ENCODE measurements at places on chromosomes 6 and 20.

GRCh38 chr6:132054525-132054924 lies 103.4 kb upstream of the CCN2 start:
- DNase-seq, result no peak

- DNase-seq, result no peak
These were observed 762 bp upstream of the TCEA2 start for GRCh38 chr20:64062276-64062595.

GRCh38 chr6:151101161-151101815 lies 138.5 kb upstream of the AKAP12 start:
- DNase-seq, result no peak

- no peak for DNase-seq
These were observed 77.1 kb downstream of the NINL start for GRCh38 chr20:25508083-25508770.

DNA sequence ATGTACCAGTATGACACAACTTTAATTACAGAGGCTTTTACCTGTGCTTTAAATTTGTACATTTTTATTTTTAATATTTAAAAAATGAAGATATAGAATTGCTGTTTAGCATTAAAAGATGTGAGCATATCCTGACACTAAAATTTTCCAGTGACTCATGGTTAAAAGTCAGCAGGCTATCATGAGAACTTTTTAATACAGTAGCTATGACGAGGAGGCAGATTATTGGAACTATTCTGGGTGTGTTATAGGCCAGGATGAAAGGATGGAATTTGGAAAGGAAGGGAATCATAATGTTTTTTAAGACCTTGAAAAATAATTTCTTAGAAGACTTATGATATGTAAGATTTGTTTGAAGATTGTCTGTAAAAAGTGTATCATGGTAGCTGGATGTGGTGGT lies 91.0 kb downstream of the GFRA4 start:
- no peak for DNase-seq

- DNase-seq, result no peak
These were observed 234.7 kb upstream of the SASH1 start for GRCh38 chr6:148107911-148108310.

- no peak for DNase-seq
These were observed 81.3 kb downstream of the VEGFA start for GRCh38 chr6:43851204-43851865.

GRCh38 chr6:55992546-55992945 lies 117.2 kb upstream of the BMP5 start:
- no peak for DNase-seq

- DNase-seq, result no peak
These were observed 2.1 kb downstream of the SERAC1 start for GRCh38 chr6:158165919-158166416.

DNA sequence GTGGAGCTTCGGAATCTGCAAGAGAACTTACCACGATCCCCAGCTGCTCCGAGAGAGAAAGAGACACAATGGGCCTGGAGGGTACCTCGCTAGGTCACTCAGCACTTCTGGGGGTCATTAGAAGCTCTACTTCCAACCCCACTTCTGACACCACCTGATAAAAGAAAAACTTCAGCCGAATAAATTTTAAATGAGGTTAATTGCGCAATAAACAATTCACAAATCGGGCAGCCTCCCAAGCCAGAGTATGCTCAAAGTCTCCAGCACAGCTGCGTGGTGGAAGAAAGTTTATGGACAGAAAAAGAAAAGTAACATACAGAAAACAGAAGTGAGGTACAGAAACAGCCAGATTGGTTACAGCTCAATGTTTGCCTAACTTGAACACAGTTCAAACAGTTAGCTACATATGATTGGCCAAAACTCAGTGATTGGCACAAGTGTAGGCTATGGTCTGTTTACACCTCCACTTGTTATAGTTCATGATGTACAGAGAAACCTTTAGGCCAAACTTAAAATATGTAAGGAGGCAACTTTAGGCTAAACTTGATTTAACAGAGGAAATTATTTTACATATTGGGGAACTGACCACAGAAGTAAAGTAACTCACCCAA lies 52.6 kb downstream of the COL11A2 start:
- no peak for DNase-seq

GRCh38 chr6:122075084-122075838 lies 324.2 kb upstream of the HSF2 start:
- no peak for DNase-seq

GRCh38 chr20:20795119-20795518 lies 82.7 kb upstream of the RALGAPA2 start:
- DNase-seq, result no peak

GRCh38 chr6:151284548-151285017 lies 44.8 kb downstream of the AKAP12 start:
- no peak for DNase-seq

DNA sequence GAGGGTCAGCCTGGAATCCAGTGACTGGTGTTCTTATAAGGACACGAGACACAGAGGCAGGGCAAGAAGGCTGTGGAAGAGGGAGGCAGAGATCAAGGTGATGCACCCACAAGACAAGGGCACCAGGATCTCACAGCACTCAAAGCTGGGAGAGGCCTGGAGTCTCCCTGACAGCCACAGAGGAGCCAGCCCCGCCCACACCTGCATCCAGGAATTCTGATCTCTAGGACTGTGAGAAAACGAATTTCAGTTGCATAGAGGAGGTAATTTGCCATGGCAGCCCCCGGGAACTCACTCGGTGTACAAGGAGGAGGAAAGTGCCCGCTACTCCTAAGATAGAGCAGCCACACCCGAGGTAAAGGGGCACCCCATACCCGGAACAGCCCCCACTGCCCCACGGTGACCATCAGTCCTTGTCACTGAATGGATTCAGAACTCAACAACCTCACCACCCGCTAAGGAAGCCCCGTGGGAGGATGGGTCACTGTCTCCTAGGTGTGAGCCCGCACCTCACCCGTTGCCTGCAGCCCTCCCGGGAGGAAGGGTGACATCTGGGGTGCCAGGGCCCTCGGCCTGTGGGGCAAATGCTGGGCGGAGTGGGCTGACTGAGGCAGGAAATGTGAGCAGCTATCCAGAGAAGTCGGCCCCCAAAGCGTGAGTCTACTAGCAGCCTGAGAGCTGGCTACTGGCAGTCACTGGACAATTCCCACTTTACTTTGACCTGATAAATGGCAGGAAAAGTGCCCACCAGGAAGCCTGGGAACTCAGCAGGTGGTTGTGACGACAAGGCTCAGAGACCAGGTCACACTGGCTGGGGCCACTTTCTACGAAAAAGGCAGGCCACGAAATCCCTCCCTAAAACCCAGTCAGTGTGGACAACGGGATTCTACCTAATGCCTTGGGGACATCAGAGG lies 22.4 kb downstream of the DLL1 start:
- DNase-seq, result no peak

DNA sequence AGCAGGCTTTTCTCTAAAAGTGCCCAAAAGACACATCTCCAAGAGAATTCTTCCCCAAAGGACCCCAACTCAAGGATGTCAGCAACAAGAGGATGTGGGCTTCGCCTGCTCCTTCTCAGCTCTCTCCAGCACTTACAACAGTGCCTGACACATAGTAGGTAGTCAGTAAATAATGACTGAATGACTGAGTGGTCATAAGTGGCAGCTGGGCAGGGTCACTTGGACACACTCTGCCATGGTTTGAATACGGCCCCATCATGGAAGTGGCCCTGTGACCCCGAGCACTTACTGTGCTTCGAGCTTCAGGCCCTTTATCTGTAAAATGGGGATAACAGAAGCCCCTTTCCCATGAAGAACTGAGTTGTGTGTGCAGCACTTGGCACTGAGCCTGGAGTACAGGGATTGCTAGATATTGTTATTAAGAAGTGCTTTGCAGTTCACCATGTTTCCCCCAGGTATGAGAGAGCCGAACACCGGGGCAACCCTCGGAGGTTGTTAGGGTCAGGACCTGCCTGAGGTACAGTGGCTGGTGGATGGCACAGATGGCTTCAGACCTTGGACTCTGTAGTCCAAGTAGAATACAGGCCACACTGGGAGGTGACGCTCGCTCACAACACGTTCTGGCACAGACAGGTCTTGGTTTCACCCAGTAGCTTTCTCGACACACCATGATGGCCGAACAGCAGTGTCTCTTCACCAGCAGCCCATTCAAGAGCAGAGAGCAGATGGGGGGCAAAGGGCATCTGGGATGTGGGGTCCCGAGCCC lies 56.0 kb downstream of the NOL4L start:
- no peak for DNase-seq

All from omental fat pad (tissue), 4 donors.